Activated naive CD8-positive, alpha-beta T cell treated with anti-CD3 and anti-CD28 coated beads for 36 hours (primary cell): ENCODE measurements at places on chromosomes 11 and 22.

DNA sequence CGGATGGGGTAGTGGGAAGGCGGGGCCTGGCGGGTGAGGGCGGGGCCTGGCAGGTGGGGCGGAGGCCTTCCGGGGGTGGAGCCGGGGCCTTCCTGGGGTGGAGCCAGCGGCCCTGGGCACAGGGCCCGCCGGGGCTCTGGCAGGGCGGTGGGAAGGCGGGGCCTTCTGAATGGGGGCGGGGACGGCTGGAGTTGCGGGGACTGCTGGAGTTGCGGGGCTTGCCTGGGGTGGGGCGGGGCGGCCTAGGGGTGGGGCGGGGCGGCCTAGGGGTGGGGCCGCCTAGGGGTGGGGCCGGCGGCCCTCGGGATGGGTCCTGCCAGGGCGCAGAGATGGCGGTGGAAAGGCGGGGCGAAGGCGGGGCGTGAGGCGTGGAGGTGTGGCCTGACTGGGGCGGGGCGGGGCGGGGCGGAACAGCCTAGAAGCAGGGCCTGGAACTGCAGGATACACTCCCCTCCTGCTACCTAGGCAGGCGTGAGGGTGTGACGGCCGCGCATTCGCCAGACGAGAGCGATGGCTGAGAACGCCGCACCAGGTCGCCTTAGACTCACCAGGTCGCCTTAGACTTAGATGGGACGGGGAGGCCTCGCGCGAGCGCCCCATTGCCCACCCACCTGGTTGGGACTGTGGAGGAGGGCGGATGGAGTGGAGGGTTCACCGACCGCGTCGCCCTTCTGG, 19.3 kb downstream of the RRP7A start:
- peak; percentile 83 for DNase-seq

DNA sequence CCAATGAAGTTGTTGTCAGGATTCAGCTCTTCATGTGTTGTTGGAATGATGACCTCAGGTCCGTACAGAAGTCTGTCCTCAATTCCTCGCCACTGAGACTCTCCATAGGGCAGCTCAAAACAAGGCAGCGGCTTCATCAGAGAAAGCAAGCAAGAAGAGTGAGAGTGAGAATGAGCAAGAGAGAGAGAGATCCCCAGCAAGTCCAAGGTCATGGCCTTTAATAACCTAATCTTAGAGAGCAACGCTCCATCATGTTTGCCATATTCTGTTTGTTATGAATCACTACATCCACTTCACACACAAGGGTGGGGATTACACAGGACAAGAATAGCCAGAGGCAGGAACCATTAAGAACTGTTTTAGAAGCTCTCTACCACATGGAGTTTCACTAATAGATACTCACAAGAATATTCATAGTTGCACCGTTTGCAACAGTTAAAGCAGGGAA, 23.3 kb upstream of the MMP7 start:
- DNase-seq, result no peak

GRCh38 chr22:47043835-47044721, 281.6 kb downstream of the TBC1D22A start:
- DNase-seq, result peak; percentile 8

DNA sequence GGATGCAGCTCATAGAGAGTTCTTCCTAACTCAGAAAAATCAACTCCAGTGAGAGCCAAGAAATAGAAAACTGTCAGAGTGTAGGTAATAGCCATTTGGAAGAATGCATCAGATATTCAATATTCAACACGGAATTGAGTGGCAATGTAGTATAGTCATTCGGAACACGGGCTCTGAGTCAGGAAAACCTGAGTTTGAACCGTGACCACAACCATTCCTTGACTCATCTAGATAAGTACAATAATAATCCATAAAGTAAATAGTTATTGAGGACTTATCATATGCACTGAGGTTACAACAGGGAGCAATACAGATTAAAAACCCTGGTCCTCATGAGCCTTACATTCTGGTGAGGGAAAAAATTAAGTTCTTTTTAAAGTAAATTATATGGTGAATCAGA, 62.6 kb upstream of the PHF21A start:
- no peak for DNase-seq

GRCh38 chr22:25508161-25508560, 56.3 kb upstream of the GRK3 start:
- no peak for DNase-seq

GRCh38 chr22:43329061-43329460, 14.1 kb downstream of the SCUBE1 start:
- DNase-seq, result no peak

DNA sequence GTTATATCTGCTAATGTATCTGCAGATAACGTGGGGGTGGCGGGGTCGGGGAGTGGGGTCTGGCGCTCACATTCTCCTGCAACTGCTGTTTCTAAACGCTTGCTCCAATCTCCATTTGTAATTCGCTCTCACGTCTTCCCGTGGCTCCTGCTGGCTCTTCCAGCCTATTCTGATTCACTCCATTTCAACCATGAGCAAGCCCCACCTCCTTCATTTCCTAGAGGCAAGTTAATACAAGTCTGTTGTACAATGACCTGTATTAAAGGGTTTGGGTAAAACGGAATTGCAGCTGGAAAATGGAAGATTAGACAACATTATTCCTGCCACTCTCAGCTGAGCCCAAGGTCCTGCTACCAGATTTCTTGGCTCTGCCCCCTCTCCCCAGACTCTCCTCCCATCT, 132.3 kb downstream of the CSNK2A3 start:
- DNase-seq, result no peak

DNA sequence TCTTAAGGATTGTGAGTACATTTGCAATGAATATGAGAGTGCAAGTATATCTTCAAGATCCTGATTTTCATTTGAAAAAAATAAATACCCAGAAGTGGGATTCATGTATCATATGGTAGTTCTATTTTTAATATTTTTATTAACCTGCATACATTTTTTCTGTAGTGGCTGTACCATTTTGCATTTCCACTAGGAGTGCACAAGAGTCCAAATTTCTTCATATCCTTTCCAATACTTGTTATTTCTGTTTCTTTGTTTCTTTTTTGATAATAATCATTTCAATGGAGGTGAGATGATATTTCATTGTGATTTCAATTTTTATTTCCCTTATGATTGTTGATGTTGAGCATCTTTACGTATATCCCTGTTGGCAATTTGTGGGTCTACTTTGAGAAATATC, 759.8 kb upstream of the CNTN5 start:
- no peak for DNase-seq

DNA sequence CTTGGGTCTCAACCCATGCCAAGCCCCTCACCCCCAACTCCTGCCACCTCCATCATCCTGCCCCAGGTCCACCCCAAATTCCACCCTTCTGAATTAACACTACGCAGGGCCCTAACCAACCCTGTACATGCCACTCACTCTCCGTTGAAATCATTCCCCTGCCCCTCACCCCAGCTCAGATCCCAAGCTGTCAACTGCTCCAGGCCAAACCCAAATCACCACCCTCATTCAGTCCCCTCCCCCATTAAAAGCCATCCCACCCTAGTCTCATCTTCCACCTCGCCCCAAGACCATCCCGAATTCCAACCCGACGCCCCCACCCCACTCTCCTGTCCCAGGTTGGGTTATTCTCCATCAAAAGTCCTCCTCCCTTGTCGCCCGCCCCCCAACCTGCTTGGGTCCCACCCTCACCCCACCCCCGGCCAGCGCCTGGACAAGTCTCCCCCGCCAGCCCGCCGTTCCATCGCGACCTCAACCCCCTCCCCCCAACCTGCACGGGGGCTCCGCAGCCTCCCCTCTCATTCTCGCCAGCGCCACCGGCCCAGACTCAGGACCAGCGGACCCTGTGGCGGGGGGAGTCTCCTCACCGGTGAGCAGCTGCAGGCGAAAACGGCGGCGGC, 466 bp downstream of the FAM168A start:
- DNase-seq, result no peak

DNA sequence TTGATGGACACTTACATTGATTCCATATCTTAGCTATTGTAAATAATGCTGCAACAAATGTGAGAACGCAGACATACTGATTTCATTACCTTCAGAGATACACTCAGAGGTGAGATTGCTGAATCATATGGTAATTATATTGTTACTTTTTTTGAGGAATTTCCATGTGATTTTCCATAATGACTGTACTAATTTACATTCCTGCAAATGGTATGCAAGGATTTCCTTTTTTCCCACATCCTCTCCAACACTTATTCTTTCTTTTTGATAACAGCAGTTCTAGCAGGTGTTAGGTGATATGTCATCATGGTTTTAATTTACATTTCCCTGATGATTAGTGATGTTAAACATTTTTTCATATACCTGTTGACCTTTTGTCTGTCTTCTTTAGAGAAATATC, 207.7 kb downstream of the C11orf87 start:
- DNase-seq, result no peak

DNA sequence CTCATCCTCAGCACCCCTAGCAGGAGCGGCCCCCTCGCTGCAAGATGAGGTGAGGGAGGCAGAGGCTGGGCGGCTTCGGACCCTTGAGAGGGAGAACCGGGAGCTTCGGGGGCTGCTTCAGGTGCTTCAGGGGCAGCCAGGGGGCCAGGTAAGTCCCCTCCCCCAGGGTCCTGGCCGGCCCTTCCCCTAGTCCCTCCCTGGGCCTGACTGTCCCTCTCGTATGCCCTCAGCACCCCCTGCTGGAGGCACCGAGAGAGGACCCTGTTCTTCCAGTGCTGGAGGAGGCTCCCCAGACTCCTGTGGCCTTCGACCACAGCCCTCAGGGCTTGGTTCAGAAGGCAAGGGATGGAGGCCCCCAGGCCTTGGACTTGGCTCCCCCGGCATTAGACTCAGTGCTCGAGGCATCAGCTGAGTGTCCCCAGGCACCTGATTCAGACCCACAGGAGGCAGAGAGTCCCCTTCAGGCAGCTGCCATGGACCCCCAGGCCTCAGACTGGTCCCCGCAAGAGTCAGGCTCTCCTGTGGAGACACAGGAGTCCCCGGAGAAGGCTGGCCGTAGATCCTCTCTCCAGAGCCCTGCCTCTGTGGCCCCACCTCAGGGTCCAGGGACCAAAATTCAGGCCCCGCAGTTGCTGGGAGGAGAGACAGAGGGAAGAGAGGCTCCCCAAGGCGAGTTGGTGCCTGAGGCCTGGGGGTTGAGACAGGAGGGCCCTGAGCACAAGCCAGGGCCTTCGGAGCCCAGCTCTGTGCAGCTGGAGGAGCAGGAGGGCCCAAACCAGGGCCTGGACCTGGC, 4.0 kb downstream of the CCDC88B start:
- no peak for DNase-seq

GRCh38 chr11:70470127-70470526, 71.8 kb downstream of the CTTN start:
- no peak for DNase-seq

DNA sequence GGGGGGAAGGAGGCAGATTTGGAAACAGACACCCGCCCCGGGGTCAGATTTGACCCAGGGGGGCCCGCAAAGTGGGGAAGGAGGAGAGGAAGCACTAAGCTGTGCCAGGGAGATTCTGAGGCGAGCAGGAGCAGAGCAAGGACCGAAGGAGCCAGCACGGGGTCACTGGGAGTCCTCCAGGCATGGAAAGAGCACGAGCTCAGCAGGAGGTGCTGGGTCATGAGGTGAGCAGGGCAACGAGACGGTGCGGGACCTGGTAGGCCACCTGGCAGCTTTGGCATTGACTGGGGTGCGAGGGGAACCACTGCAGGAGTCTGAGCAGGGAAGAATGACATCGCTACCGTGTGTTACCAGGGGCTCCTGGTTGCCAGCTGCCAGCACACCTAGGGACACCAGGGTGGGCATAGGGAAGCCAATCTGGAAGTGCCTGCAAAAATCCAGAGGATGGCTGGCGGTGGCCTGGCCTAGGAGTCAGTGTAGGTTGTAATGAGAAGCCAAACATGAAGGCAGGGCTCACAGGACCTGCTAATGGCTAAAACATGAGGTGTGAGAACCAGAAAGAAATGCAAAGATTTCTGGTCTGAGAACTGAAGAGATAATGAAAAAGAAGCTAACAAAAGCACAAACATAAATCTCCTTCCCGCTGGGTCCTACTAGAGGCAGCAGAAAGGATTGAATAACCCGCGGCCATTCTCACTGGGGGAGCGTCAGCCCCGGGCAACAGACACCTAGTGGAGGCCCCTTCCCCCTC, 63.5 kb downstream of the MICAL3 start:
- DNase-seq, result no peak

DNA sequence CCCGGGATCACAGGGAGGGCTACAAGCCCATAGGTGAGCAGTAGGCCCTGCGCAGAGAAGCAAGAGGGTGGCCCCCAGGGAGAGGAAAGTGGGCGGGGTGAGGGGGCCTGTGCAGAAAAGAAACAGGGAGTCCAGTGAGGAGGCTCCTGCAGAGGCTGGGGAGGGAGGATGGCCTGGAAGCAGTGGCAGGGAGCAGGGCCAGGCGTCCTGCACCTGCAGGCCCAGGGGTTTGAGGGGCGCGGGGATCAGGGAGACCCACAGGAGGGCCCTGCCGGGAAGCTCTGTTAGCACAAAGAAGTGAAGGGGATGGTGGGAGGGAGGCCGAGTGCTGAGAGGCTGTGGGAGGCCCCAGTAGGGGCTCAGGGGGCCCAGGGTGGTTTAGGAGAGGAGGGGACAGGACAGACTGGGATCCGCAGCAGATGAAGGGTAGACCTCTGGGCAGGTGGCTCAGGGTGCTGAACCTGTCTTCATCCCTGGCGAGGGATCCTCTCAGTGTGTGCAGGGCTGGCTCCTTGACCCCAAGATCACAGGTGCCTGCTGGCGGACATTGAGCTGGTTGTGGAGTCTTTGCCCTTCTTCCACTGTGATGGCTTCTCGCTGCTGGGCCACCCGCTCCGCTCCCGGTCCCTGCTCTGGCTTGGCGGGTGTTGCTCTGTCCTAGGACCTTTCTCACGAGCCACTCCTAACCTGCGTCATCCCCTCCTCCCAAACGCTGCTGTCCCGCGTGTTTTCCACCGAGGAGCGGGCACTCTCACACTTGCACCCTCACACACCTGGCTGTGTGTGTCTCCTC, 31.8 kb upstream of the CELSR1 start:
- DNase-seq, result no peak

GRCh38 chr22:20305894-20306645, 13.8 kb downstream of the DGCR6L start:
- DNase-seq, result no peak

GRCh38 chr22:36110306-36110881, 50.2 kb downstream of the APOL3 start:
- DNase-seq, result no peak

DNA sequence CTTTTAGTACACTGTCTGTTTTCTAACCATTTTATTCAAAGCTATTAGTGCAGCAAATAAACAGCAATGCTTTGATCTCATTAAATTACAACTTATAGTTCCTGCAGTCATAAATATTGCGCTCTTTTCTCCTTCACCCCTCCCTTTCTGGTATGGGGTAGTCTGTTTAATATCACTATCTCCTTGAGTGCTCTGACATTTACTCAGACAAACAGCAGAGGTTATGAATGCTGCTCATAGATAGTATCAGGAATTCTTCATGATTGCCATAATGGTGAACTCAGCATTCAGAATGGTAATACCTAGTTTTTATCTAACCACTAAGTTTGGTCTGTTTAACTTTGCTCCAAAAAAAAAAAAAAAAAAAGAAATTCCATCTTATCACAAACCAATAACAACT, 87.4 kb downstream of the EIF3M start:
- DNase-seq, result no peak

GRCh38 chr11:95229199-95229992, 1.6 kb downstream of the SESN3 start:
- DNase-seq, result no peak
